Femur (tissue), 1 donor: ENCODE measurements at places on chromosomes 1 and 21.

GRCh38 chr1:50333595-50333974 lies 89.7 kb downstream of the DMRTA2 start:
- peak; percentile 32 for DNase-seq

DNA sequence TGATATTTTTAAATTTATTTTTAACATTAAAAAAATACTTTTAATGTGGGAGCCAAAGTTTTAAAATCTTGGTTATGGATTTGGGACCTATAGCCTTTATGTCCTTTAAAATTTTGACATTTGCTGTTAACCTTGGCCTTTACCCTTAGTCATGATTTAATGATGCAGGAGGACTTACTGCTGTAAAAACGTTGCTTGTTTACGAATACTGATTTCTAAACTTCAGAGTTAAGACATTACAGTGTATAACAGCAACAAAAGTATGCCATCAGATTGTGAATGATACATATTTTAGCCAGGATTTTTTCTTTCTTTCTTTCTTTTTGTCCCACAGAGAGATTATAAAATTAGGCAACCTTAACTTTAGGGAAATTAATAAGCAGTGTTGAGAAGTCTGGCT lies 8.9 kb downstream of the RBM15 start:
- DNase-seq: no peak

- no peak for DNase-seq
Measured at GRCh38 chr1:46077644-46078043, 54.8 kb downstream of the PIK3R3 start.

DNA sequence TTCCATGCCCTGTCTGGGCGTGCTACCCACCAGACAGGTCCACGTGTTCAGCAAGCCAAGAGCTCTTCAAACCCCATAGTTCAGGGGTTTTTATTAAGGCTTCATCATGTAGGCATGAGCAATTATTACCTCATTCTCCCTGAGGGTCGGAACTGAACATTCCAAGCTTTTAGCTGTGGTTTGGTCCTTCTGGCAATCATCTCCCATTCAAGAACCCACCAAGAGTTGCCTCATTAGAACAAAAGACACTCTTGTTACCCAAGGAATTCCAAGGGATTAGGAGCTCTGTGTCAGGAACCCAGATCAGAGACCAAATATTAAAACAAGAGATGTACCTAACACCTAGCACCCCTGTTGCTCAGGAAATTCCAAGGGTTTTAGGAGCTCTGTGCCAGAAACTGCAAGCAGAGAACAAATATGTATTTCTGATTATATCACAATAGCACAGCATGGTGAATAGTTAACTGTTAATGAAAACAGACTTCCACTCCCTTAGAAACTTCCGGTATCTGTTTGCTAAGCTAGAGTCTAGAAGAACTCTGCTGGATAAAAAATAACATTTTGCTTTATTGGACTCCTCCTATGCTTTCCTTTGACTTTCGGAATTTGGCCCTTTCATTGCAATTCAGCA lies 201.2 kb upstream of the L1TD1 start:
- no peak for DNase-seq

DNA sequence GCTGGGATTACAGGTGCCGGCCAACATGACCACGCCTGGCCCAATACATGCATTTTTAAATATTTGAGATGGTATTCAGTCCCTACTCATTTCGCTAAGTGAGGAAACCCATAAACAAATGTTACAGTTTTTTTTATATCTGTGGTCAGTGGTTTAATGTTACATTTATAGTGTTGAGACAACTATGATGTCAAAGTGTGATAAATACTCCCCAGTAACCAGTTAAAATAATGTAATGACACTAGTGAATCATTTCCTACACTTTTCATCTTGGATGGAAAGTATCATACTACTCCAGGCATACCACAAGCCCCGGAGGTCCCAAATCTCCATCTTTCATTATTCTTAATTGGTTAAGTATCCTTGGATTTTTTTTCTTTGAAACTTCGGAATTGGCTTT lies 87.5 kb upstream of the KIF26B start:
- DNase-seq: no peak

DNA sequence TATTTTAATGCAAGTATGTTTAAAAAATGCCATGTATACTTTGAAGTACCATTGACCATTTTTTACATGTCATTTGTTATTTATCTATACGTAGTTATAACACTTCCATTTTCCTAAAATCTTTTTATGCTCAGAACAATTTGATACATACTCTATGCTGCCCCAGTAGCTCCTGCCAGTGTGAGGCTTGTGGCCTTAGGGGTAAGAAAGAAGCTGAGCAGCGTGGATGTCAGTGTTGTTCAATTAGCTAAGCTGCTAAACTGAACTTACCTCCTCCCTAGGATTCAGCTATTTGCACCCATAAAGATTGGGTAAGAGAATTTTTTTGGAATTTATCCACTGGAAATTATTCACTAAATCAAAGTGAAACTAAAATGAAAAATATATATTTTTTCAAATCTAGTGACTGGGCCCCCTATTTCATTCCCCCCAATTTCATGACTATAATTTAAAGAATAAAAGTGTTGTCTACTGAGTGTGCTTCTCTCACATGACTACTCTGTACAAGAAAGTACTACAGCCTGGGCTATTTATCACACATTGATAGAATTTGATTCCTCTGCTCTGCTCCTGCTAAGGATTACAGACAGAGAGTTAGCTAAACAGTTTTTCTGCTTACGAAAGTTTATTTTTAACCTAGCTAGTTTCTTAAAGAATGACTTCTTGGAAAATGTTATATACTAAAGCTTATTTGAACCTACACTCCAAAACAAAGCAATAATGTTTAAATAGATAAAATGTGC lies 1030.3 kb upstream of the ADGRL4 start:
- DNase-seq: no peak

GRCh38 chr1:86436041-86436440 lies 12.1 kb downstream of the CLCA2 start:
- no peak for DNase-seq

DNA sequence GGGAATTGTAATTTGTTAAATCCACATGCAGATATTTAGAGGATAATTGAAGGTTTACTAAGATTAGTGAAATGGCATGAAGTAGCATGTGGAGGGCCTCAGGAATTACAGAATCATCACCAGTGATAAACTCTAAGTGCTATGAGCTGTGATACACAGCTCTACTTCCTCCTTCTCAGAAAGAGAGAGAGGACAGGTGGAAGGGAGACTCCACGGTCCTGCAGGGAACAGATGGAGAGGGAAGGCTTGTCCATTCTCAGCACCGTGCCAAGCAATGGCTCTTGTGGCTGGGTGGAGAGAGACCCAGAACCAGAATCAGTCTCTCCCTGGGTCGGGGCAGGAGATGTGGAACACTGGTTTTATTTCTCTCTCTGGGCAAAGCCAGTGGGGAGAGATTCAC lies 27.8 kb upstream of the LYPD8 start:
- DNase-seq: no peak

- DNase-seq: no peak
Measured at GRCh38 chr1:155962599-155963211, 15.6 kb downstream of the ARHGEF2 start.

DNA sequence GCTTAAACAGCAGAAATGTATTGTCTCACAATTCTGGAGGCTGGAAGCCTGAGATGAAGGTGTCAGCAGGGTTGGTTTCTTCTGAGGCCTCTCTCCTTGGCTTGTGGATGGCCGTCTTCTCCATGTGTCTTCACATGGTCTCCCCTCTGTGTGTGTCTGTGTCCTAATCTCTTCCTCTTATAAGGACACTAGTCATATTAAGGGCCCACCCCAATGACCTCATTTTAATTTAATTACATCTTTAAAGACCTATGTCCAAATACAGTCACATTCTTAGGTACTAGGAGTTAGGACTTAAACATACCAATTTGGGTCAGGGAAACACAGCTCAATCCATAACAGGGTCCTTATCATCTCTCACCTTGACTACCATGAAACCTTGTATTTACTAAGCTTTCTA lies 14.8 kb upstream of the OLIG2 start:
- DNase-seq: no peak

- no peak for DNase-seq
Measured at GRCh38 chr1:178494569-178494971, 2.2 kb downstream of the CLEC20A start.

GRCh38 chr1:114976891-114977290 lies 52.7 kb upstream of the TSHB start:
- DNase-seq: no peak

DNA sequence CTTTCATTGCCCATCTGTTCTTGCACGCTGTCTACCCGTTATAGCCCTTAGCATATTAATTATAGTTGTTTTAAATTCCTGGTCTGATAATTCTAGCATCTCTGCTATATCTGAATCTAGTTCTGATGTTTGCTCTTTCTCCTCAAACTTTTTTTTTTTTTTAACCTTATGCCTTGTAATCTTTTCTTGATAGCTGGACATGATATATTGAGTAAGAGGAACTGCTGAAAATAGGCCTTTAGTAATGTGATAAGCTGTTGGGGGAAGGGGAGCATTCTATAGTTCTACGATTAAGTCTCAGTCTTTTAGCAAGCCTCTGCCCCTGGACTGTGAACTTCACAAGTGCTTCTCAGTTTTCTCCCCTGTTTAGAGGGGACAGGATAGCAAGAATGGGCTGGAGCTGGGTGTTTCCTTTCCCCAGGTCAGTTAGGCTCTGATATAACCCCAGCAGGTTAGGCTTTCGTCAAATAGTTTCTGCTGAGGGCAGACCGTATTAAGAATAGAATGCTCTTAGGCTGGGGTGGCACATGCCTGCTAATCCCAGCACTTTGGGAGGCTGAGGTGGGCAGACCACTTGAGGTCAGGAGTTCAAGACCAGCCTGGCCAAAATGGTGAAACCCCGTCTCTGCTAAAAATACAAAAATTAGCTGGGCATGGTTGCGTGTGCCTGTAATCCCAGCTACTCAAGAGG lies 62.2 kb downstream of the ZFYVE9 start:
- no peak for DNase-seq

- no peak for DNase-seq
Measured at GRCh38 chr1:87435484-87435883, 106.8 kb downstream of the LMO4 start.

GRCh38 chr1:31687601-31688000 lies 16.2 kb downstream of the COL16A1 start:
- DNase-seq: no peak

DNA sequence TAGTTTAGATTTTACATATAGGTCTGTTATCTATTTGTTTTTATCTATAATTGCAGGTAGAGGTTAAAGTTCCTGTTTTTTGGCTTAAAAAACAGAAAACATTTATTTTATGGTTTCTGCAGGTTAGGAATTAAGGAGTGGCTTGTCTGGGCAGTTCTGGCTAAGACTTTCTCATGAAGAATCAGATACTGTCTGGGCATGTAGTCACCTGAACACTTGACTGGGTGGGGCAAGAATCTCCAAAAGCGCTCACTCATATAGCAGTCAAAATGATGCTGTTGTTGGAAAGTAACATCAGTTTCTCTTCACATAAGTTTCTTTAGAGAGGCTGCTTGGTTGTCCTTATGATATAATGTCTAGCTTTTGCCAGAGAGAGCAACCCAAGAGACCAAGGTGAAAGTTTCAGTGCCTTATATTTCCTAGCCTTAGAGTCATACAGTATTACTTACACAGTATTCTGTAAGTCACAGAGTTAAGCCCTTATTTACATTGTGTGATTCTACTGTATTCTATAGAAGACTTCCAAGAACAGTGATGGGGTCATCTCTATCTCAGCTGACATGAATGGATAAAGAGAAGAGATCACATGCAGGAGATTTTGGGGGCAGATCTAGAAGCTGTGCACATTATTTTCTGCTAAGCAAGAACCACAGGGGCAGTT lies 125.4 kb upstream of the GPR52 start:
- no peak for DNase-seq

- peak; percentile 80 for DNase-seq
Measured at GRCh38 chr1:110106013-110106941, 6.0 kb upstream of the UBL4B start.

- no peak for DNase-seq
Measured at GRCh38 chr1:173152598-173152997, 54.5 kb downstream of the TNFSF4 start.

GRCh38 chr1:207803678-207804077 lies 51.8 kb downstream of the CD46 start:
- DNase-seq: no peak

DNA sequence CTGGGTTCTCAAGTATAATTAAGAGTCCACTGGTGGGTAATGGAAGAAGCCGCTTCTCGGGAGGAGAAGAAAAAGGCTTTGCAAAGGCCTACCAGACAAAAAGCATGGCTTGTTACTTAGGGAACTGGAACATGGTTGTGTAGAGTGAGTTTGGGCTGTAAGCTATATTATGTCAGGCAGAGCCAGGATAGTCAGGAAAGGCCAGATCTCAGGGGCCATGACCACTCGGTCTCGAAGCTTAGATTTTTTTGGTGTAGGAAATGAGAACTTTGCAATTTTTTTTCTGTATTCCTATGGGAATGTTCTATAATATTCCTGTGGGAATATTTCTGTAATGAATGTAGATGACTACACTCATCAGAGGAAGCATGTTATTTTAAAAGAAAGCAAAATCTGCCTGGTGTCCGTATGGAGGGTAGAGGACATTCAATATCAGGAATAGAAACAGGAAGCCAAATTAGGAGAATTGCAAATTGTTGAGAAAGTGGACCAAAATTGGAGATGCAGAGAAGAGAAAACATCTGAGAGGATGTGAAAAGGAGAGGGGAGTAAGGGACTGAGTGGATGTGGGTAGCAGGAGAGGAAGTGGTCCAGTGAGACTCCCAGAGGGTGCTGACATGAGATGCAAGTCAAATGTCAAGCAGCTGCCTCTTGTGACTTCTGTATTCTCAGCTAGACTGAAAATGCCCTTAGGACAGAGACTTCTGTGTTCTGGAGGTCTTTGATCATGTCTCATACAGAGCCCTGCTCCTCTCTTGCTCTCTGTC lies 45.2 kb upstream of the HAO2 start:
- no peak for DNase-seq

DNA sequence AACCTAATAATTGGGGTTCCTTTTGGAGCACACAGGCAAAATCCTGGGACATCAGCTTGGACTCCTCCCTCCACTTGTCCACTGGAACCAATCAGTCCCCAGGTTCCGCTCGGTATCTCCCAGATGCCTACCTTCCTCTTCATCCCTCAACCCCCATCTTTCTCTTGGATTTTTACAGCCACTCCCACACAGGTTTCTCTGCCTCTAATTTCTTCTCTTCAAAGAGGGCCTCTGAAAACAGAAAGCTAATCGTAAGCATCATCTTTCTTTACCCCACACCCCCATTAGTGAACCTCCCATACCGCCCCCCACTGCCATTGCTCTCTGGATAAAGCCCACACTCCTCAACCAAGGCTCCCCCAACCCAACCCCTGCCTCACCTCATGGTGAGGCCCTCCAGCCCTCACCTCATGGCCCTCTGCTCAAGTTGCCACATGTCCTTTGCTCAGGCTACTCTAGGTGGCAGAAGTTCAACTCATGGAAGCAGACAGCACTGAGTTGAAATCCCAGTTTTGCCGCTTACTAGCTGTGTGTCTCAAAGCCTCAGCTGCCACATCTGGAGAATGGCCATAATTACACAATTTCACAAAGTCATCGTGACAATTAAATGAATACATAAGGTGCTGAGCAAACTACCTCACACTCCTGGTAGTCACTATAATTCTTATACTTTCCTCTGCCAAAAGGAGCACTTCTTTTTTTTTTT lies 18.1 kb upstream of the WASF2 start:
- DNase-seq: no peak

GRCh38 chr1:212973426-212973825 lies 23.1 kb downstream of the VASH2 start:
- no peak for DNase-seq
